ENCODE measurements at places on chromosomes 6 and 20. TPM values are rescaled to one million over a fixed set of nuclear protein-coding genes. Genes with fewer than 3 reads are reported as not detected.

The CST1 gene
- total RNA-seq, result not detected

The SOBP gene
- total RNA-seq, result 9.5 TPM

The PPIL6 gene
- total RNA-seq, result 8.4 TPM

The PGC gene
- not detected for total RNA-seq

The MICB gene
- 5.7 TPM for total RNA-seq

The TBPL1 gene
- total RNA-seq, result 17.3 TPM

The CAPN11 gene
- 2.3 TPM for total RNA-seq

The C6orf136 gene
- total RNA-seq, result 27.4 TPM

The TRPC4AP gene
- 51.2 TPM for total RNA-seq

The REM1 gene
- 2.5 TPM for total RNA-seq

The LIME1 gene
- 12.1 TPM for total RNA-seq

The PCK1 gene
- 29.7 TPM for total RNA-seq

The FOXS1 gene
- 2.1 TPM for total RNA-seq

The CEP162 gene
- 14.6 TPM for total RNA-seq

The MUC21 gene
- not detected for total RNA-seq

The ANGPT4 gene
- 0.57 TPM for total RNA-seq

The ULBP1 gene
- 0.72 TPM for total RNA-seq

The MUCL3 gene
- 0.13 TPM for total RNA-seq
